ENCODE measurements at places on chromosomes 16 and 17.

DNA sequence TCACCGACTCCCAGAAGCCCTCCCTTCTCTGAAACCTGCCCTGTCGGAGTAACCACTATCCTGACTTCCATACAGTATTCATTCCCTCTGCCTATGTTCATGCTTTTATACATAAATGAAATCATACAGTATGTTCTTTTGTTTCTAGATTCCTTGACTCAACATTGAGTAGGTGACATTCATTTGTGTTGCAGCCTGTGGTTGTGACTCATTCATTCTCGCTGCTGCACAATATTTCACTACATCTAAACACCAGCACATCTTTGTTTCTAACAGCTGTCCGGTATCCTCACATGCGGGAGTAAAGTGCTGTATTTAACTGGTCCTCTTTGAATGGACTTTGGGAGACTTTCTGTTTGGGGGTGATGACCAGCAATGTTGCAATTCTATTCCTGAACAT is 135.0 kb upstream of the FOXF1 start:
- DNase-seq, result peak; percentile 94

DNA sequence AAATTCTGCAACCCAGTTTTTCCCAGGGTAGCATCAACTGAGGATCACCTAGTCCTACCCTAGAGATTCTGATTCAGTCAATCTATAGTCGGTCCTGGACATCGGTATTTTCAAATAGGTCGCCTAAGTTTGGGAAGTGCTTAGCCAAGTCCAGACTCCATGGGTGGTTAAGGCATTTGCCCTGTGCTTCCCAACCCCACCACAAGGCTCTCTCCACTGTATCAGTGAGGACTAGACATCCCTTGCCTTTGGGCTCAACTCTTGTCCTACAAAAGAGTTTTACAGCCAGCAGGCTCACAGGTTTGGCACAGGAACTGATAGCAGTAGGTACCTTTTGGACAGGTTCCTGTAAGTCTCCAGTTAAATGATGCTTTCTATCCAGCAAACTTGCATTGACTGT is 13.8 kb downstream of the HYDIN start:
- DNase-seq, result no peak

DNA sequence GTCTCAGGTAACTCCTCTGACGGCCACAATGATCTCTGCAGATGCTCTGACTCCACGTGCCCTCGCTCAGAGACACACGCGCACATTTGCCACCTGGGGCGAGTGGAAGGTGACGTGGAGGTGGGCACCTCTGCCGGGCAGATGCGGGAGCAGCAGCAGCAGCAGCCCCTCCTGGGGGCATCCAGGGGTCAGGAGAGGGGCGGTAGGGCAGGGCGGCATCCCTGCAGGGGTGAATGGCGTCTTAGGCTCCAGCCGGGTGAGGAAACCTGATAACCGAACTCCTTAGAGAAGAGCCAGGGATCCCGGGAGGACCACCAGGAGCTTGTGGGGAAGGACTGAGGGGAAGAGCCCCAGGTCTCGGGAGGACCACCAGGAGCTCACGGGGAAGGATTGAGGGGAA is 34.6 kb upstream of the CDH15 start:
- no peak for DNase-seq

- peak; percentile 21 for DNase-seq
These were observed 20.0 kb downstream of the MTHFSD start for GRCh38 chr16:86534779-86535615.

- DNase-seq, result no peak
These were observed 805.3 kb upstream of the SOX9 start for GRCh38 chr17:71315568-71315967.

GRCh38 chr17:11404431-11405276 is 163.6 kb downstream of the SHISA6 start:
- peak; percentile 42 for DNase-seq

DNA sequence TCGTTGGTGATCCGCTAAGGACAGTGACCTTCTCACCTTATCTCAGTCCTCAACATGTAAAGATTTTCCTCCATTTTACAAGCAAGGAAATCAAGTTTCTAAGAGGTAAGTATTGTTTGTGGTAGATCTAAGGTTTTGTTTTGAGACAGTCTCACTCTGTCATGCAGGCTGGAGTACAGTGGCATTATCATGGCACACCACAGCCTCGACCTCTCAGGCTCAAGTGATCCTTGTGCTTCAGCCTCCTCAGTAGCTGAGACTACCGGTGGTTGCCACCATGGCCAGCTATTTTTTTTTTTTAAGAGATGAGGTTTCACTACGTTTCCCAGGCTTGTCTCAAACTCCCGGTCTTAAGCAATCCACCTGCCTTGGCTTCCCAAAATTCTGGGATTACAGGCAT is 34.9 kb downstream of the PRKCA start:
- no peak for DNase-seq
